ENCODE measurements at places on chromosomes 12 and 14. TPM values are rescaled to one million over a fixed set of nuclear protein-coding genes. Genes with fewer than 3 reads are reported as not detected.

The SP7 gene
- not detected for total RNA-seq

The AP4S1 gene
- 3.0 TPM for total RNA-seq

The RERG gene
- total RNA-seq, result not detected

The MAP1LC3B2 gene
- not detected for total RNA-seq

The KCNH3 gene
- 0.12 TPM for total RNA-seq

The ETFRF1 gene
- 6.6 TPM for total RNA-seq

The PLA2G1B gene
- total RNA-seq, result not detected

The KITLG gene
- 8.4 TPM for total RNA-seq

The C12orf60 gene
- 0.47 TPM for total RNA-seq

The INHBE gene
- total RNA-seq, result not detected

The HOXC10 gene
- total RNA-seq, result 2.9 TPM

The HPD gene
- total RNA-seq, result not detected

DNA sequence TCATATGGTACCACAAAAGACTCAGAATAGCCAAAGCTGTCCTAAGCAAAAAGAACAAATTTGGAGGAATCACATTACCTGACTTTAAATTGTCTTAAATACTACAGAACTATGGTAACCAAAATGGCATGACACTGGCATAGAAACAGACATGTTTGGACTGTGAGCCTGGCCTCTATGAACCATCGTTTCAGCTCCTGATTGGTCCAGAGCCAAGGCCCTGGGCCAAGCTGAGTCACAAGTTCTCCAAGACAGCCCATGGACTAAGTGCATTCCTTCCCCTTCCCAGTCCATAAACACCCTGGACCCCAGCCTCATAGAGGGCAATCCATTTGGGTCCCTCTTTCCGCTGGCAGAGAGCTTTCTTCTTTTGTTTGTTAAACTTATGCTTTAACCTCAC is 12.1 kb upstream of the PRR4 start:
- peak; percentile 6 for DNase-seq

DNA sequence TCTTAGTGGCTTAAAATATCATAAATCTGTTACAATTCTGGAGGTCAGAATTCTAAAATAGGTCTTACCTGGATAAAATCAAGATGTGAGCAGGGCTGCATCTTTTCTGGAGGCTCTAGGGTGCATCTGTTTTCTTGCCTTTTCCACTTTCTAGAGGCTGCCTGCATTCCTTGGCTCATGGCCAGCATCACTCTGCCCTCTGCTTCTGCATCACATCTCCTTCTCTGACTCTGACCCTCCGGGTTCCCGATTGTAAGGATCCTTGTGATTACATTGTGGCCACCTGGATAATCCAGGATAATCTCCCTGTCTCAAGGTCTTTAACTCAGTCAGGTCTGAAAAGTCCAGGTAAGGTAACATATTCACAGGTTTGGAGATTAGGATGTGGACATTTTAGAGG is 11.0 kb upstream of the BMP4 start:
- DNase-seq, result peak; percentile 10

DNA sequence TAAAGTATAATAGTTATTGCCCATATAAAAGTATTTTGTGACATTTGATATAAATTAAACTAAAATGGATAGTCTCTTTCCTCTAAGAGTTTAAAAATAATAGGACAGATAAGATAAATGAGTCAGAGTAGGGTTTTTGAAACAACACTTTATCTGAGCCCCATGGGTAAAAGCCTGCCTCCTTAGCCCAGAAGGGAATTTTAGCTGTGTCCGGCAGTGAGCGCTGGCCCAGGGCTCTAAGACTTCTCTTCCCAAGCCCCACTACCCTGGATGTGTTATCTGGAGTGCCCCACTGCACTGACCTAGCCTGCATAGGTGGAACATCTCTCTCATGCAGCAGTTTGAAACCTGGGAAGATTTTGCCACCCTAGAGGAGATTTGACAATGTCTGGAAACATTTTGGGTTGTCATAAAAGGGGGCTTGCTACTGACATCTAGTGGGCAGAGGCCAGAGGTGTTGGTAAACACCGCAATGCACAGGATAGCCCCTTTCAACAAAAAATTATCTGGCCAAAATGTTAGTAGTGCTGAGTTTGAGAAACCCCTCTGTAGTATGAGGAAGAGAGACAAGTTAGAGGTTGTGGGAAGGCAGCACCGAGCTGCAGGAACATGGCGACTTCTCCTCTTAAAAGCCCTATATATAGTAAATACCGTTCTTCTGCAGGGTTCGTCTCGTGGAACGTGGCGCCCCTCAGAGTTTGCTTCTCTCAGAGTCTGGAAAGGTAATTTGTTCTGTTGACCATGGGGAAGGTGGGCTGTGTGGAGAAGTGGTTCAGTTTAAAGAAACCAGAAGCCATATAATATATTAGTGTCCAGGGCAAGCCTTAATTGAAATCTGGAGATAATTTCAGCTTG is 29.3 kb upstream of the ATF1 start:
- peak; percentile 63 for DNase-seq

GRCh38 chr14:23028799-23029198 is 5.9 kb downstream of the PSMB5 start:
- no peak for DNase-seq

DNA sequence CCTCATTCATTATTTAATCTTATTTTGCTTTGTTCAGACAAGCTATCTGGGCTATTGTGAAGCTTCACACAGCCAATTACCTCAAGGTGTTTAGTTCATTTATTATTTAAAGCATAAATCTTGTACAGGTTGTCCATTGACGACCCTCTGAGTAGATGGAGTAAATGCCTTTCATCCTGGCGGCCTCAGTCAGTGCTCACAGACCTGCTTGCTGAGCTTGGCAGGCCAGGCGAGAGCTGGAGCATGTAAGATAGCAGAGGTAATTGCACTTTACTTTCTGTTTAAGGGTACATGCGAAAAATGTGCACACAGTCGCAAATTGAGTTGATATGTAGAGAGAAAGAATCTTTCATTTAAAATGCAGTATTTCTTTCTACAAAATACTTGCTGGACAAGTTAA is 224.4 kb downstream of the NPAS3 start:
- no peak for DNase-seq

- DNase-seq, result peak; percentile 81
Measured at GRCh38 chr12:94994312-94994711, 9.2 kb downstream of the NDUFA12 start.

- no peak for DNase-seq
Measured at GRCh38 chr14:98785578-98785977, 486.4 kb downstream of the BCL11B start.

DNA sequence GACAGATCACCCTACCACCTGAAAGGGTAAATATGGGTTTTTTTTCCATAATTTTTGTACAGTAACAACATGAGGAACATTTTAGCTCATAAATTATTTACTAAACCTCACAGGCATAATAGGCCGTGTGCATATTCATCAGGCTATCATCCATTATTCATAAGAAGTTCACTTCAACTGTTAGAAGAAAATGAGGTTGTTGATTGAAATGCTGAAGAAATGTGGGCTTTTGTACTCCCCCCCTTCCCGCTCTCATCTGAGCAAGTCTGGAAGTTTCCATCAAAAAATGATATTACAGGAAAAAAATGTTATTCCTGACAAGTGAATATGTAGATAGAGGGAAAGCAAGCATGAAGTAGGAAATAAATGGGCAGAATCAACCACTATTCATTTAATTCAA is 7.9 kb upstream of the POU6F1 start:
- DNase-seq, result no peak

- DNase-seq, result peak; percentile 25
Measured at GRCh38 chr12:114976372-114976771, 292.4 kb upstream of the TBX3 start.

DNA sequence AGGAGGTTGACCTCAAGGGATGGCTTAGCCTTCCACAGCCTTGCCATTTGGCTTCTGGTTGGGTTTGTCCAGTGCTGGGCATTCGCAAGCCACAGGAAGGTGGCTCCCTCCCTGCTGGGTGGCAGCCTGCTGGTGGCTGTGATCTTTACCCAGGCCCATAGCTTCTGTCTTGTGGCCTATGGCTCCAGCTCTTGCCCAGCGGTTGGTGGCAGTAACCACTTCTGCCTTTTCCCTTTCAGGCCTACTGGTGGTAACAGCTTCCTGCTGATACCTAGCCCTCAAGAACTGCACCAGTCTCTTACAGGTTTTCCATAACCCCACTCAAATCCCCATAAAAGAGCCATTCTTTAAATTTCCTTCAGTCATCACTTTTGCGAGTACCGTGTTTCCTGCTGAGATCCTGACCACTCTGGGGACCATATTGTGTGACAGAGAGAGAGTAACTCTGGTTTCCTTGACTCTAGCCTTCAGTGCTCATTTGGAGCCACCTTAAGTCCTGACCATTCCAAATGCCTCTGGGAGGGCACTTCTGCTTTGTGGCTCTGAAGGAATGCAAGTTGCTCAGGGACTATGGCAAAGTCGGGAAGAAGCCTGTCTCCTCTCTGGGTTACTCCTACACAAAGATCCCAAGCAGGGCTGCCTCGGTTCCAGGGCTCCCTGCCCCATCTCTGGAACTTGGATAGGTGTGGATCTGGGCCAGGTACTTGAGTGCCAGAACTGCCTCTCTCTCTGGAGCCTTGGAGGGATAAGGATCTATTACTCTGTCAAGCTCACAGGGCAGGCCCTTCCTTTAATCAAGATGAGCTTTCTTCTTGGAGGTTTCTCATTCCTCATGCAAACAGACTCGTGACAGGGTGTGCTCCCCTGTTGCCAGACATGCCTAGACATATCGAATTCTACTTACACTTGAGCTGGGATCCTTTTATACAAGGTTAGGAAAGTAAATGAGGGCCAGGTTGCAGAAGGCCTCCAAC is 2.9 kb upstream of the NYNRIN start:
- DNase-seq, result no peak

GRCh38 chr14:63717702-63718101 is 10.2 kb downstream of the SGPP1 start:
- DNase-seq, result peak; percentile 23

- DNase-seq, result no peak
Measured at GRCh38 chr14:106802413-106803364, 1276.3 kb downstream of the TMEM121 start.

DNA sequence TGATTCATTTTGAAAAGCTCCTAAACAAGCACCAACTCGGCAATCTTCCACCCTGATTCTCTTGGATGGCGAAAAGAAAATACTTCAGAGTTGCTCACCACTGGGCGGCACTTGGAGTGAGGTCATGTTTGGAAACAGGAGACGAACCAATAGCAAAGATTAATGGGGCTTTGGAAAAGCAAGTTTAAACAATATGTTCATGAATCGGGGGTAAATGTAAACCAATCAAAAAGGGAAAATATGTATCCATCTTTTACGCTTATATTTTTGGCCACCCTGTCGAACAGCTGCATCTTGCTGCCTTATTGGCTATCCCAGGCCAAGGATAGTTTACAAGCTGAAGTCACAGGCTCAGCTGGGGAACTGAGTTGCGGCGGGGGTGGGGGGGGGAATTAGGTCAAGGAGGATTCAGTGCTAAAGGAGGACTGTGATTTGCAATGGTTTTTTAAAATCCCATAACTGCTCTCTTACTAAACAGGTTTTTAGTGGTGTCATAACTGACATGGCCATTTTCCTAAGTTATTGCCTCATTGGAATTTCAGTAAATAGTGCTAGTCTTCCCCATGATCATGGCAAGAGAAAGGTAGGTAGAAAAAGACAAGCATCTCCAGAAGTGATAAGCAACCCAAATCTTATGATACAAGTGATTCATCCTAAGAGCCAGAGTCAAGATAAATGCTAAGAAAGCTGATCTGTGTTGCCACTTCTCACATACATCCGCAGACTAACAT is 210.6 kb downstream of the PHLDA1 start:
- DNase-seq, result peak; percentile 65

GRCh38 chr12:59859171-59859510 is 263.3 kb downstream of the SLC16A7 start:
- no peak for DNase-seq

DNA sequence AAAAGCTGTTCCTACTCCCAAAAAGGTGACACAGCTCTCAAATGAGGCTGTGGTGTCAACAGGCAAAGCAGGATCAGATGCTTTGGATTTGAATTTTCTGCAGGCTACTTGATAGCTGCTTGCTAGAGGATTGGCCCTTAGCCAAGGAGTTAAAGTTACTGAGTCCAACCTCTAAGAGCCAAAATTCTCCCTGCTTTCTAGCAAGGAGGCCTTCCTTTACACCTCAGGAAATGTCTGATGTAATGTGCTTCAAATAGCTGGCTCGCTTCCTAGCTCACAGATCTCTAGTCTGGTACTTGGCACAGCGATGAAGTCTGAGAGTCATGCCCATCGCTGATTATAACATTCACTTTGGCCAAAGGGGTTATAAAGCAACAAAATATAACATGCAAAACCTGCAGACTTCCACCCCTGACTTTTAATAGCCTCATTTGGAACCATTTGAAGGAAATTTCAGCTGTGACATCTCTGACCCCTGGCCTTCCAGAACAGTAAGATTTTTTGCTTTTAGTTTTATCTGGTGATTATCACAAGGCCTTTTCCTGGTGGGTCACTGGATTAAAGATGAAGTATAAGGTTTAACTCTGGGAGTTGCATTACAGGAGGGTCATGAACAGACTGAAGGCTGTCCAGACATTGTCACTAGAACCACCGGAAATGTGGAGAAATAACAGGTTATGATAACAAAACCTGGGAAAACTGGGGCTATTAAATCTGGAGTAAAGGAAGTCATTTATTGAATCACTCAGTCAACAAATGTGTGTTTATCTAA is 189.7 kb downstream of the EPS8 start:
- peak; percentile 81 for DNase-seq

DNA sequence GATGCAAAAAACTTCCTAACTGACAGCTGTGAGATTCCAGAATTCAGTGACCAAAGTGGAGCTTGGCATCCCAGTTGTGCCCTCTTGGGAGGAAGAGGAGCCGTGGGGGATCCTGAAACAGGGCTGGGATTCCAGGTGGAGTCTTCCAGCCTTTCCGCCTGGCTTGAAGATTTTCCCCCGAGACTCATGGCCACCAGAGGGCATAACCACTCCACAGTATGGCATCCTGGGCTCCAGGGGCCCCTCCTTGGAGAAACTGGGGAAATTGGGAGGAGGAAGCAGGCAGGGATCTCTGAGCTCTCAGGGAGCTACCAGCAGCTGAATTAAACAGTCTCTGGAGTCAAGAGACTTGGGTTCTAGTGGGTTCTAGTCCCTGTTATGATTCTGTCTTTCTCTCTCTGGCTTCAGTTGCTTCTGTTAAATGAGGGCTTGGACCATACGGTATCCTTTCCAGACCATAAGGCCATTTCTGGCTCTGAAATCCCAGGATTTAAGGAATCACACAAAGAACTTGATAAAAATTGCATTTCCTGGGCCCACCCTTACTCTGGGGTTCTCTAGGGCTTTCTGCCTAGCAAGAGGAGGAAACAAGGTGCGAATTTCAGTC is 2.6 kb upstream of the TAMALIN start:
- peak; percentile 65 for DNase-seq

DNA sequence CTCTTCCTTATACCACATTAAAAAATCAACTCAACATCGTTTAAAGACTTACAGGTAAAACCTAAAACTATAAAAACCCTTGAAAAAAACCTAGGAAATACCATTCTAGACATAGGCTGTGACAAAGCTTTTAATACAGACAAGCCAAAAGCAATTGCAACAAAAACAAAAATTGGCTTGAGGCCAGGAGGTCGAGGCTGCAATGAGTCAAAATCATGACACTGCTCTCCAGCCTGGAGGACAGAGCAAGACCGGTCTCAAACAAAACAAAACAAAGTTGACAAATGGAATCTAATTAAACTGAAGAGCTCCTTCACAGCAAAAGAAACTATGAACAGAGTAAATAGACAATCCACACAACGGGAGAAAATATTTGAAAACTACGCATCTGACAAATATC is 1057.8 kb downstream of the FSCB start:
- peak; percentile 50 for DNase-seq

- no peak for DNase-seq
Measured at GRCh38 chr12:98578821-98579220, 14.7 kb upstream of the SLC25A3 start.

- no peak for DNase-seq
Measured at GRCh38 chr12:111826316-111826715, 15.7 kb upstream of the MAPKAPK5 start.

- DNase-seq, result peak; percentile 66
Measured at GRCh38 chr14:100443603-100444002, 120.5 kb downstream of the SLC25A47 start.

Data from PC-3 (cell line).